ENCODE measurements at places on chromosomes 13 and 19. TPM values are rescaled to one million over a fixed set of nuclear protein-coding genes. Genes with fewer than 3 reads are reported as not detected.

CPB2 gene
- total RNA-seq = not detected

ITGBL1 gene
- 100 TPM for total RNA-seq

GPATCH1 gene
- 9.5 TPM for total RNA-seq

ZNF254 gene
- total RNA-seq = 20.0 TPM

KIR2DL1 gene
- not detected for total RNA-seq

ZNF91 gene
- 34.5 TPM for total RNA-seq

All from articular chondrocyte of knee joint (primary cell).